Breast epithelium (tissue), 4 donors: ENCODE measurements at places on chromosomes 12 and 14.
A peak's percentile ranks its signal among the peaks of the same experiment; 100 is the strongest.

GRCh38 chr12:118017926-118018325 is 1.4 kb downstream of the RFC5 start:
- DNase-seq: no peak

- no peak for DNase-seq
These were observed 69.2 kb downstream of the CRACR2A start for GRCh38 chr12:3683670-3684069.

DNA sequence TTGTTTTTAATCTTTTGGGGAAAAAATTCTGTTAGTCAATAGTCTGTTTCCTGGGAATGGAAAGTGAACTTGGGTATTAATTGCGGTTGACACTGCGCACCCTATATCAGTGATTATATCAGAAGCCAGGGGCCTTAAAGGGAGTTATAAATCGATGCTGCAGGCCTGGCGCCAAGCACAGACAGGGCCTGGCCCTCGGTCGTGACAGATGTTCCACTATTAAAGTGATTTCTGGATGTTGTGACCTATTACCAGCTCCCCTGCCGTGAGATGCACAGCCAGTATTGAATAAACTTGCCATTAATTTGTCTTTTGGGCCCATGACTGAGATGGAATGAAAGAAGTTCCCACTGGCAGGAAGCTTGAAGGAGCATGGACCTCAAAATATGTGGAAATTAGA is 45.1 kb upstream of the KITLG start:
- DNase-seq: no peak

DNA sequence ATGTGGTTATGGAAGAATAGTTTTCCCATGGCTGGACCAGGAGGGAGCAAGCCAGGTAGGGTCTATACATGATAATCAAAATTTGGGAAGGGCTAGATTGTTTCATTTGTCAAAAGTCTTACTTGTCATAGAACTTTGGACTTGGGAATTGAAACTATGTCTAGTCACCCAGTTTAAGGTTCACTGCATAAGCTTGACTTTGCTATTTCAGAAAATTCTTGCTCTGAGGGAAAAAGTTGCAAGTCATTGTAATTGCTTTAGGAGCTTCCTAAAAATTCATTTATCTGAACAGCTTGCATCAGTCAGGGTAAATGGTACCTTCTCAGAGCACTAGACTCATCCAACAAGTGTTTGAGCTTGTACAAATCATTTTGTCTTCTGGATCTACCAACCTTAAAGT is 1194.7 kb downstream of the GALC start:
- no peak for DNase-seq

DNA sequence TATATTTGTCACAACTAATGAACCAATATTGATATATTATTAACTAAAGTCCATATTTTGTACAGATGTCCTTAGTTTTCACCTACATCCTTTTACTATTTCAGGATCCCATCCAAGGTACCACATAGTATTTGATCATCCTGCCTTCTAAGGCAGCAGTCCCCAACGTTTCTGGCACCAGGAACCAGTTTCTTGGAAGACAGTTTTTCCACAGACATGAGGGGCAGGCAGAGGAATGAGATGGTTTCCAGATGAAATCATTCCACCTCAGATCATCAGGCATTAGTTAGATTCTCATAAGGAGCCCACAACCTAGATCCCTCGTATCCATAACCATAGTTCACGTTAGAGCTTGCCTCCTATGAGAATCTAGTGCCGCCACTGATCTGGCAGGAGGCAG is 82.8 kb upstream of the BCL2L14 start:
- DNase-seq: no peak

DNA sequence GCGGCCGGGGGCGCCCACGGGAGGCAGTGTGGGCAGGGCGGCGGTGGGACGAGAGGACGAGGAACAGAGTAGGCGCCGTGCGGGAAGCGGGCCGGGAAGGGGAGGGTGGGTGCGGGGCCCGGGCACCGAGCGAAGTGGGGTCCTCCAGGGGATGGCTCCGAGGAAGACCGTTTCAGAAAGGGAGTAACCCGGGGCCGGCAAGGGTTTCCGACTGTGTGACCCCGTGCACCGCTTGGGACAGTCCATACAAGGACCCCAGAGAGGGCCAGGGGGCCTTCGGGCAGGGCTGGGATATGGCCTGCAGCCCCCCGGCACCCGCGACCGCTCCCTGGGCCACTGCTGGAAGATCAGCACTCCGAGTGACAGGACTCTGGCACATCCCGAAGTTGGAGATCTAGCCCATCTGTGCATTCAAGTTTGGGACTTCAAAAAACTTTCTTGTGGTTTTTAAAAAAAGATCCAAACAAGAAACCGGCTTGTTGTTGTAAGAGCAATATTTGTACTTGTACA is 448 bp downstream of the TSPAN9 start:
- DNase-seq: peak; percentile 54

- DNase-seq: no peak
These were observed 11.1 kb downstream of the ARF3 start for GRCh38 chr12:48946205-48946604.

DNA sequence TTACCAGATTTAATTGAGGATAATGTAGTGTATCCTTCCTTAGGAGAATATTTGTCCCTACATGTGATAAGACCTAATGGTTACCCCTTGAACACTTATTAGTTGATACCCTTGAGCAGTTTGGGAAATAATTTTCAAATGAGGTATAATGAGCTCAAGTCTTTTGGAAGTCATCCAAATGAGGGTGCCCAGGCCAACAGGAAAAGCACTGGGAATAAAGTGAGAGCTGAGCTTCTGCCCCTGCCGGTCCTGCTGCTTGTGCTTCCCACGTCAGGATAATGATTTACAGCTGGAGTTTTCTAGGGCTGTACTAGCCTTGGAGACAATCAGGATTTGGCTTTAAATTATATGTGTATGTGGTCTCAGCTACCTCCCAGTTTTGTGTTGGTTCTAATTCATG is 178.8 kb upstream of the FRMD6 start:
- no peak for DNase-seq

DNA sequence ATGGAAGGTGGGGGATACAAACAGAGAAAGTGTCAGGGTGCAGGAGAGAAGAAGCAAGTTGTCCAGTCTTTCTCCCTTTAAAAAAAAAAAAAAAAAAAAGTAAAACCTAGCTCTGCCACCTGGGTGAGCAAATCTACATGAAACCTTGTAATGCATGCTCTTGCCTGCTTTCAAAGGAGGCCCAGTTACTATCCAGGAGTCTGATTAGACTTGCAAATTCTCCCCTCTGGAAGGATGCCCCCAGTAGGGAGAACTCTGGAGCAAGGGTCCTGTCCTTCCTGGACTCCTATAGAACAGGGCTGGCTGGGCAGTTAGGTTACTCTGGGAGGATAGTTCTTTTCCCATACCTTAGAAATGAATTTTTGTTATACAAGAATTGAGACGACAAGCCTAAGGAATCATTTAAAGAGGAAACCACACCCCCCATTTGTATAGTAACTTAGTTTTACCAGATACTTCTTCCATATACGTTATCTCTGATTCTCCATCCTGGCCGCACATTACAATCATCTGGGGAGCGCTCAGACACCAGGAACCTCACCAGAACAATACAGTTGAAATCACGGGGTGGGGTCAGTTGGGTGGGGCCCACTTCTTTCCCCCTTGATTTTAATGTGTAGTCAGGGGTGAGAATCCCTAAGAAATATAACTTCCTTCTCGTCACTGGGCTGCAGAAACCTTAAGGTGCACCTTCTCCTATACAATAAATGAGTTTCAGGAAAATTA is 30.5 kb downstream of the RAB35 start:
- peak; percentile 3 for DNase-seq

GRCh38 chr14:105187116-105187515 is 6.0 kb upstream of the NUDT14 start:
- DNase-seq: no peak

- peak; percentile 83 for DNase-seq
These were observed at the start of gene FERMT2 for GRCh38 chr14:52950898-52951680. TSS of gene FERMT2 (minus strand) at chr14:52951050. CDS start at chr14:52950568, 482 bp downstream.

GRCh38 chr14:58398895-58399294 is 3.2 kb downstream of the TOMM20L start:
- no peak for DNase-seq

- DNase-seq: no peak
These were observed 58.3 kb upstream of the JDP2 start for GRCh38 chr14:75369506-75369905.

GRCh38 chr12:4472046-4472445 is 26.4 kb upstream of the FGF6 start:
- DNase-seq: no peak

DNA sequence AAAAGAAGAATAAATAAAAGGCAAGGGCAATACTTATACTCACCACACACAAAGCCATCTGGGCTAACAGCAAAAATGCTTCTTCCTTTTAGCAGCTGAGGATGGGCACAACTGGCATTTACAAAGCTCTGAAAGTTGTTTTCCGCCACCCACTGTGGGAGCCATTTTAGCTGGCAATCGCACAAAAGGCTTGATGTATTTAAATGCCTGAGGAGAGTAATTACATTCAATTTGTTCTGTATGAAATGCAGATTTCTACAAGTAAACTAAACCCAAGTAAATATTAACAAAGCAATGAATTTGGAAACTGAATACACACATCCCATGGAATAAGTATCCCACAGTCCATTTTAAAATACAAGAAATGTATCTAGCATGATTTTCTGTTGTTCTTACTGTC is 37.5 kb downstream of the LRIG3 start:
- no peak for DNase-seq

DNA sequence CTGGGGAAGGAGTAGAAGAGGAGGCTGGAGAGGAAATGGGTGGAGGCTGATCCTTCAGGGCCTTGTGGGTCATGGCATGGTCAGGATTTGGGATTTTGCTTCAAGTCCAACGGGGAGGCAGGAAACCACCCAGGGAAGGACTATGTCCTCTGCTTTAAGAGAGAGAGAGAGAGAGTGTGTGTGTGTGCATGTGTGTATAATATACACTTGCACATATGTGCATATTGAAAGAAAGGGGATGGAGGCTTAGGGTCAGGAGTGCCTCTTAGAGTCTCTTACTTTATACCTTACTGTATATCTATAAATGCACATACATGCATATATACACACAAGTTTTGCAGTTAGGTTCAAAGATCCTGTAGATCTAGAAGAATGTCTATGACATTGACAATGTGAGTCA is 94.8 kb downstream of the RGS6 start:
- DNase-seq: no peak

- DNase-seq: no peak
These were observed 13.6 kb downstream of the TTC9 start for GRCh38 chr14:70655110-70655826.

GRCh38 chr14:54252072-54252730 is 144.6 kb upstream of the CDKN3 start:
- DNase-seq: no peak

DNA sequence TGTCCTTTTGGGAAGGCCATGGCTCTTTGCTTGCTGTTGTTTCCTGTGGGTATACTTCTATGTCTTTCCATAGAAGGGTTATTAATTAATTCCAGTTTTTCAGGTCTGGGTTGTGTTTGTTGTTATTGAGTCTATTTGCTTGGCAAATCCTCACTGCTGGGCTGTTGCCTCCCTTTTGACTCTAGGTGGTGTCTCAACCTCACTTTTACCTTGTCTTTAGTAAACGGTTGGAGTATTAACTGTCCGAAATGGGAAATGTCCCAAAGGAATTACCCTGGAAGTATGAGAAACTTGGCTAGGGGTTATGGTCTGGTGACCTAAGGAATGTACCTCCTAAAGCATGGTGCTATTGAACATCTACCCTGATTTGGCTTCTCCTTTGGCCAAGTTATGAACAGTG is 16.7 kb downstream of the PRH1 start:
- no peak for DNase-seq

- no peak for DNase-seq
These were observed 373.3 kb downstream of the PRKD1 start for GRCh38 chr14:29554335-29554734.

- DNase-seq: no peak
These were observed 18.5 kb upstream of the PMCH start for GRCh38 chr12:102215992-102216691.

DNA sequence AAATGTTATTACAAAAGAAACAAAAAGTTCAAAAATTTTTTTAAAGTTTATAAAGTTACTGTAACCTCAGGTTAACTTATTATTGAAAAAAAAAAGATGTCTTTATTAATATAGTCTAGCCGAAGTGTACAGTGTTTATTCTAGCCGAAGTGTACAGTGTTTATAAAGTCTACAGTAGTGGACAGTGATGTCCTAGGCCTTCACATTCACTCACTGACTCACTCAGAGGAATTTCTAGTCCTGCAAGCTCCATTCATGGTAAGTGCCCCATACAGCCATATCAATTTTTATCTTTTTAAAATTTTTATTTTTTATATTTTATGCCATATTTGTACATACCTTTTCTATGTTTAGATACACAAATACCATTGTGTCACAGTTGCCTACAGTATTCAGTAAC is 10.4 kb downstream of the ATG2B start:
- no peak for DNase-seq

DNA sequence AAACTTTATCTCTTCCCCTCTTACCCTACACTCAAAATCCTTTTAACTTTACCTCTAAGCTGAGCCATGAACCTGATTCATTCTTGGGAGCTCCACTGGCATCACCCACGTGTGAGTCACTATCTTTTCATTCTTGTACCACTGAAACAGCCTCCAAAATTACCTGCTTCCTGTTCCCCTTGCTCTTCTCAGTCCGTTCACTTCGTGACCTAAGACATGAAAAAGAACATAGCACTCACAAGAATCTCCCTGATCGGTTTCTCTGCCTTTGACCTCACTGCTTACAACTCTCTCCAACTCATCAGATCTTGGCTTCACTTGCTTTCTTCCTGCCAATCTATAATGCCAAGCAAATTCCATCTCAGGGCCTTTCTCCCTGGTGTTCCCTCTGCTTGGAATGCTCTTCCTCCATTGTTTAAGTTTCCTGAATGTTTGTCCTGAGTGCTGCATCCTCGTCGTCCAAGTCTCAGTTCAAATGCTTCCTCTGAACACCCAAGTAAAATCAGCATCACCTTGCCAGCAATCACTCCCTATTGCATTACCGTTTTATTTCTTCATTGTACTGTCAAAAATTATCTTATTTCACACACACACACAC is 9.2 kb downstream of the GLIPR1 start:
- DNase-seq: no peak

DNA sequence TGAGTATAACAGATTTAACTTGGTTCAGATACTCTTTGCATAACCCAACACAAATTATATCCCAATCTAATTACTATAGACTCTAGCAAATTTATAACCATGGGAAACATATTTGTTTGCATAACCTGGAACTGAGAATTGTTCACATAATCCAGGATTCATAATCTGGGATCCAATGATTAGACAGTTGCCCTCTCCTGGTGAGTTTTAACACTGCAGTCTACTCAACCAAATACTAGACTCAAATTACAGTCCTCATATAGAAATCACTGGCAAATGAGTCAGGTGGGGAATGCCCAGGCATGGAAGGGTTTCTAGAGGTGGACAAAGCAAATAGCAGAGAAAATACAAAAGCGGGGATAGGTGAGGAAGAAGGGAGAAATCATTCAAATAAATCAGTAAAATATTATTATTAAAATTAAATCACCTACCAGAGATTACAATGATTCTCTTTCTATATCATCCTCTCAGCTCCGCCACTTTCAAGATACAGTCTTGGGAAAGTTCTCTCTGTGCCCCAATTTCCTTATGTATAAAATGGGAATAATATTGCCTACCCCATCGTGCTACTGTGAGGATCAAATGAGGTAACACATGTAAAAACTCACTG is 9.4 kb downstream of the GCH1 start:
- DNase-seq: no peak

- no peak for DNase-seq
These were observed 126.3 kb upstream of the FBXO33 start for GRCh38 chr14:39558525-39558924.
